Aorta (tissue), 5 donors: ENCODE measurements at places on chromosomes 13 and 19.
A peak's percentile ranks its signal among the peaks of the same experiment; 100 is the strongest.

- DNase-seq, result no peak
Measured at GRCh38 chr19:53915000-53915399, 5.9 kb downstream of the CACNG7 start.

- DNase-seq, result peak; percentile 63
Measured at GRCh38 chr13:46666727-46667456, 113.9 kb downstream of the LRCH1 start.

DNA sequence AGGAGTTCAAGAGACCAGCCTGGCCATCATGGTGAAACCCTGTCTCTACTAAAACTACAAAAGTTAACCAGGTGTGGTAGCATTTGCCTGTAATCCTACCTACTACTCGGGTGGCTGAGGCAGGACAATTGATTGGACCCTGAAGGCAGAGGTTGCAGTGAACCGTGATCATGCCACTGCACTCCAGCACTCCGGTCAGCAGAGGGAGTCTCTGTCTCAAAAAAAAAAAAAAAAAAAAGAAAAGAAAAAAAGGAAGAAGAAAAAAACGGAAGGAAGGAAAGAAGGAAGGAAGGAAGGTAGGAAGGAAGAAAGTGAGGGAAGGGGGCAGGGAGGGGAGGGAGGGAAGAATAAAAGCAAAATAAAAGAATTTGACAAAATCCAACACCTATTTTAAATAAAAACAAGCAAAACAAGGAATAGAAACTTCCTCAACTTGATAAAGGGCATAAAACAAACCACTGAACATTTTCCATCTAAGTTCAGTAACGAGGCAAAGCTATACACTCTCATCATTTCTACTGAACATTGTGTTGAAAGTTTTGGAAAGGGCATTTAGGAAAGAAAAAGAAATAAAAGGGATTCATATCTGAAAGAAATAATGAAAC is 411.6 kb upstream of the SLITRK5 start:
- no peak for DNase-seq

- peak; percentile 94 for DNase-seq
Measured at GRCh38 chr19:51688671-51689571, 4.2 kb upstream of the SPACA6 start.

GRCh38 chr13:29991343-29991742 is 140.9 kb upstream of the UBL3 start:
- no peak for DNase-seq

DNA sequence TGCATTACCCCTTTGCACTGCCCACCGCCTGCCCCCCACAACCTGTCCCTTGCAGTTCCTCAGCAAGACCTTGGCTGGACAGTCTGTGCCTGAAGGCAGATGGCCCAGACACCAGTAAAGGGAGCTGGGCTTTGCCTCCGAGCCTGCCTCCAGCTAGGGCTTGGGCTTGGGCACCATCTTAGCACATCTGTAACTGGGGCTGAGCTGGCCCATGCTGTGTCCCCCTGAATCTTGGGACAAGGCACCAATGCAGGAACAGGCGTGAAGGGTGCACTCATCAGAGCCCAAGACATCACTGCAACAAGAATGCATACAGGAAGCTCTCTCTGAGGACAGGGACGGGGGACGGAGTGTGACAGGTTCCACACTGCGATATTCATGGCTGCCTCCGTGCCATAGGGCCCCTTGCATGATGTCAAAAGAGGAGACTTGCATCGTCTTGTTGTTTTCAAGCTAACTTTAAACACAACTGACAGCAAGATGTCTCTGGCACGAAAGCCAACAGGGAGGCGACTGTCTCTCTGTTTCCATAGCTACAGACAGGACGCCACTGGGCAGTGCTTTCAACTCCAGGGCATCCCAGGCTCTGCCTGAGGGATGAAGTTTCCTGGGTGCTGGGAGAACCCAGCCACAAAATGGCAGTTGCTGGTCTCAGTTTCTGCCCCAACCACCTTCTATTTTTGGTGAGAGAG is 8.7 kb upstream of the CHST8 start:
- DNase-seq, result no peak

- DNase-seq, result no peak
Measured at GRCh38 chr13:103012646-103013045, 53.6 kb downstream of the SLC10A2 start.
